ENCODE measurements at places on chromosomes 3 and 15. TPM values are rescaled to one million over a fixed set of nuclear protein-coding genes. Genes with fewer than 3 reads are reported as not detected.

DNA sequence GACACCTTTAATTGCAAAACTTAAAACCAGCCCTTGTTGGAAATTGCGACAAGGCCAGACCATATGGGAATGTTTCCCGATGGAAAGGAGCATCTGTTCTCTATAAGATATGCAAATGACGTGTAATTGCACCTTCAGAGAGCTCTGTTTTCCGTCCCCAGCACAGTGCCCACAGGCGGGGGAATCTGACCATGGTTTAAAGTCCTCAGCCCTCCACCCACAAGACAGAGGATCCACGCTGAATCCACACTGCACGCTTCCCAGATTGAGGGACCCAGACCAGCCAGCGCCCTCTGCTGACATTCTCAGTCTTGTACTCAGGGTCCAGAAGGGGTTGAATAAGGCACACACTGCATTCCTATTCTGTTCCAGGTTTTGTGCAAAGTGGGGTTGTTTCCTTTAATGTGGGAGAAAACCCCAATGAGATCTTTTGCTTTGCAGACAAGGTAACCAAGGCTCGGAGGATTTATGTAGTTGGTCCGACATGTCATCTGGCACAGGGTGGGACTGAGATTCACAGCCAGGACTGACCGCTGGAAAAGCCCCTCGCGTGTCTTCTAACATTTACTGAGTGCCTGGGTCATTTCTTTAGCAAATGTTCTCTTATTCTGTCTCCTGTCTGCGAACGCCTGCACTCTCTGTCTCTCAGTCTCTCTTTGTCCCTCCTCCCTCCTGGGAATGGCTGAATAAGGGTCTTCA is 36.8 kb upstream of the KLHL25 start:
- DNase-seq: peak; percentile 69

DNA sequence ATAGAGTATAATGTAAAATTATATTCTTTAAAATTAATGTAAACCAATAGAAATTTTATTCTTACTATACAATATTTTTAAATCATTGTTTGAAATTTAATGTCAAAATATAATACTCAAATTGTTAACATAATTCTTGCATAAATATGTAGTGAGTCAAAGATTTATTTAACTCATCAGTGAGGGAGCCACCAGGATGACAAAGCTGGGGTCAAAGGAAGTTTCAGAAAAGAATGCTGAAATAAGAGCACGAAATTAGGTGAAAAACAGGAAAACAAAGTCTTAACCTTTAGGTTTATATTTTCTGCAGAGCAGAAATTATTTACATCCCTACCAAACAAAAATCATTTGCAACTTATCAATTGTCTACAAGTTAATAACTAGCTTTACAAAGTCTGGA is 74.1 kb downstream of the DIPK2A start:
- no peak for DNase-seq

- DNase-seq: no peak
These were observed 75.9 kb downstream of the CYP19A1 start for GRCh38 chr15:51262463-51262862.

DNA sequence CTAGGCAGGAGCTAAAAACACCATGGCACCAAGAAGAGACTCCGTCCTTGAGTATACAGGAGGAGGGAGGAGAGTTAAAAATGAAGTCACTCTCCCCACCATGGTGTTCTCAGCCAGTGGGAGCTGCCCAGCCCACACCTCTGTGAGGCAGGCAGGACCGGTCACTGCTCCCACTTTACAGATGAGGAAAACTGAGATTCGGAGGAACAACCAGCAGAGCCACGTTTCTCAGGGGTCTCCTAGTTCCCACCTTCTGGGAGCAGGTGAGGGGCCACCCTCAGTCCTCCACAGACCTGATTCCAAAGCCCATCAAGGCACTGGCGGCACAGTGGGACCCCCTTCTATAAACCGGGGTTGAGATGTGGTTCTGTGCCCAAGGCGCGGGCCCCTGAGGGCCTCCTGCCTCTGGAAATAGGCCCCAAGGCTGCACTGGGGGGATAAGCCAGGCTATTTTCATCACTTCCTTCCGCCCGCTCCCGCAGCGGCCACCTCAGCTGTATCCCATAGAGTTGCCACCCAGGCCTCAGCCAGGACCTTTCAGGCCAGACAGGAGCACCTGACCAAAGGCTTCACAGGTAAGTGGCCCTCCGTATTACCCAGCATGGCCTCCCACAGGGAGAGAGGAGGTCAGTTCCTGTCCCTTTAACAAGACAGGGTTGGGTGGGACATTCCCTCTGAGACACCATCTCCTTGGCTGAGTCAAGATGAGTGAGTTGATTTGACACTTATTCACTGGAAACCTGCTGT is at the start of gene GP9:
Gene GP9 (plus strand): TSS at position 504 of the 747 bp plus-strand sequence. CDS start 961 bp downstream, outside the sequence.
- no peak for DNase-seq

- no peak for DNase-seq
These were observed 187.5 kb downstream of the KLHL25 start for GRCh38 chr15:85607141-85607806.

Gene ACAN
- 1.00 TPM for total RNA-seq

Gene SPINK8
- not detected for total RNA-seq

Gene SUSD5
- 1.1 TPM for total RNA-seq

Measured in ovary (tissue), 10 donors.